ENCODE measurements at places on chromosomes 11 and 22.

GRCh38 chr22:44869196-44869595 lies 116.8 kb downstream of the ARHGAP8 start:
- DNase-seq, result no peak

DNA sequence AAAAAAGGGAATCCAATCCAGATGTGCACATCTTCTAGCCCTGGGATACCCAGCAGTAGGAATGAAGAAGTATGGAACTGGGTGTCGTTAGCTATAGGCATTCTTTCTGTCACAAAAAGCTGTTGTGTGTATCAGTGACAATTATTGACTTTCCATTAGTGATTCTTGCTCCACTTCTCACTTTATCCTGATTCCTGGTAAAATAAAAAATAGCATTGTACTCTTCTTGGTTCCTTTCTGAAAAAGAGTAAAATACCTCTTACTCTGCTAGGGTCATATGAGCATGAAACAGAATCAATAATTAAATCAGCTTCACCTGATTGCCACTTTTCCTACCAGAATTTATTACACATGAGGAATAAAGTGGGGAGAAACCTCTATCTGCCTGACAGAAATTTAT lies at the start of gene OR52E6:
Gene OR52E6, minus strand, starts transcription at position 101 of the 400 bp plus-strand sequence. Its CDS starts 0 bp downstream, at position 101.
- DNase-seq, result no peak

DNA sequence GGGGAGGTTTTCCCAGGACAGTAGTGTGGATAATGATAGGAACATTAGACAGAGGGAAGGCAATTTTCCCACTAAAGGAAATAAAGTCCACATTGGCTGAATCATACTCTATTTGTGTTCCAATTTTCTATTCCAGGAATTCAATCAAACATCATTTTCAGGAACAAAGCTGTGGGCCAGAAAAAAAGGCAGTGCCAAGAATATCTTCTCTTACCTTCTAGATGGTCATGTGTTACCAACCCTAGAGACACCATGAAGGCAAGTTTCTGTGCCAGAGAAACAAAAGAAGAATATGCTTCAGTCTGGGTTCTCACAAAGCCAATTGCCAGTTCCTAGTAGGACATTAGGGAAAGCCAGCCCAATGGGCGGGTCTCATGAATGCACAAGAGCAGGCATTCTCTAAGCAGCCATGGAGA lies 27.5 kb downstream of the LARGE2 start:
- DNase-seq, result no peak

DNA sequence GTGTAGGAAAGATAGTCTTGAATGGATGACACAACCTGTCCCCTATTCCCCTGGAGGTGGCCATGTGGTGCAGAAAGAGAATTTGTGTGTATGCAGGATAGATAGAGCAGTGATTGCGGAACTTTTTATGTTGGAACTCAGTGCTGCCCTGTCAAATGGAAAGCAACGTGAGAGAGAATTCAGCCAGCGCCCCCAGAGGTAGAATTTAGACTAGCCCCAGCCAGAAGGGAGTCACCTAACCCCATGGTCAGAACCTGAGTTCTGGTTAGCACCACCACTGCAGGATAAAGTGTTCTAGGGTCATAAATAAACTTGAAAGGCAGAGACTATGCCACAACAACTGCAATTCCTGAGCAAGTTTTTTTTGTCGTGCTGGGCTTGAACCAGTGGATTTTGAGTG lies 152.9 kb upstream of the GRIA4 start:
- no peak for DNase-seq

- DNase-seq, result no peak
These were observed 10.4 kb upstream of the TUB start for GRCh38 chr11:8070417-8071115.

- DNase-seq, result no peak
These were observed 81.8 kb downstream of the MTMR3 start for GRCh38 chr22:29964776-29965175.

DNA sequence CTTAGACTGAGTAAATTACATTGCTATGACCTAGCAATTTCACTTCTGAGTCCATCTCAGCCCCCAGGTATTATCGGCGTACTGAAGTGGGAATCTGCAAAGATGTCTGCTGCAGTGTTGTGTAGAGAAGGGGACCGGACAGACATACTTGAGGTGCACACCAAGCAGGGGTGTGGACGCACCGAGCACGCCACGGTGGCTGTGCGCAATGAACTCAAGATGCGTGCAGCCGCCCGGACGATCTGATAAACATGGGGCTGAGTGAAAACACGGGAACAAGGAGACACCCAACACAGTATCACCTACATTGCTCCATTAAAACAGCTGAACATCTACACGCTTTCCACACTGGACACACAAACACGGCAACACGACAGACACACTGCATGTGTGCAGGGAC lies 454.3 kb downstream of the OPCML start:
- no peak for DNase-seq

DNA sequence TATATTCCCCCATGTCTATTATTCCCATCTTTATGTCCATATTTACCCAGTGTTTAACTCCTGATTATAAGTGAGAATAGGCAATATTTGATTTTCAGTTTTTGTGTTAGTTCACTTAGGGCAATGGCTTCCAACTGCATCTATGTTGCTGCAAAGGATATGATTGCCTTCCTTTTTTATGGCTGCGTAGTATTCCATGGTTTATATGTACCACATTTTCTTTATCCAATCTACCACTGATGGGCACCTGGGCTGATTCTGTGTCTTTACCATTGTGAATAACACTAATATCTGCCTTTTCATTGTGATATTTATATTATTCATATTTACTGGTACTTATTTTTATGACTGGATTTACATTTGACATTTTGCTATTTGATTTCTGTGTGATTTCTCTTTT lies 649.6 kb downstream of the NTM start:
- DNase-seq, result no peak

- no peak for DNase-seq
These were observed 47.0 kb downstream of the STIM1 start for GRCh38 chr11:3902441-3902840.

- DNase-seq, result no peak
These were observed 37.2 kb upstream of the LDLRAD3 start for GRCh38 chr11:35906681-35907080.

DNA sequence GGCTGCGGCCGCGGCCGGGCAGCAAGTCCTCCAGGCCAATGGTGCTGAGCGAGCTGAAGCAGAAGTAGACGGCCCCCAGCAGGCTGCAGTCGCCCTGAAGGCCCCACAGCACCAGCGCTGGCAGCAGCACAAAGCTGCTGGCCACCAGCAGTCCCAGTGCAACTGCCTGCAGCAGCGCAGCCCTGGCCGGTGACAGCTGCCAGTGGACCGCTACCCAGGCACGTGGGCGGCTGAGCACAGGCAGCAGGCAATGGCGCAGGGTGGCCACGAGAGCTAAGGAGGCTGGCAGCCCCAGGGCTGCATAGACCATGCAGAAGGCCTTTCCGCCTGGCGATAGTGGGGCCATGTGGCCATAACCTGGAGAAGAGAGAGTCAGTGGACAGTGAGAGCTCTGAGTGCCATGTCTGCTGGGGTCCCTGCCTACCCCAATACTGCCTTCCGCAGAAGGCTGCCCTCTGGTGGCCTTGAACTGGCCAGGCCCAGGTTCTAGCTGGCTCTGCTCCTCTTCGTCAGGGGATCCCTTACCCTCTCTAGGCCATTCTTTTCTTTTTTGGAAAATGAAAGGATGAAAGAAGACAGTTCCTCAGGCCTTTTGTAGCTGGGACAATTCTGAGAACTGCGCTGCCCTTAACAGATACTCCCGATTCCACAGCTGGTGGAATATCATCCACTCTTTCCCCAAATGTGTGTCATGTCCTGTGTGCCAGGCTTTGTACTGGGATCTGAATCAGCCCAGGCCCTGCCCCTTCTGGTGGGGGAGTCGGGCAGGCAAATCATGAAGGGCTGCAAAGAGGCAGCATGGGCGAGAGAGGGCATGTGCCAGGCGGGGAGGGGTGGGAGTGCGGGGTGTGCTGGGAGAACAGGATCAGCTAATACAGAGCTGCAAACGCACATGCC lies 1.8 kb downstream of the KCNK7 start:
- DNase-seq, result no peak

DNA sequence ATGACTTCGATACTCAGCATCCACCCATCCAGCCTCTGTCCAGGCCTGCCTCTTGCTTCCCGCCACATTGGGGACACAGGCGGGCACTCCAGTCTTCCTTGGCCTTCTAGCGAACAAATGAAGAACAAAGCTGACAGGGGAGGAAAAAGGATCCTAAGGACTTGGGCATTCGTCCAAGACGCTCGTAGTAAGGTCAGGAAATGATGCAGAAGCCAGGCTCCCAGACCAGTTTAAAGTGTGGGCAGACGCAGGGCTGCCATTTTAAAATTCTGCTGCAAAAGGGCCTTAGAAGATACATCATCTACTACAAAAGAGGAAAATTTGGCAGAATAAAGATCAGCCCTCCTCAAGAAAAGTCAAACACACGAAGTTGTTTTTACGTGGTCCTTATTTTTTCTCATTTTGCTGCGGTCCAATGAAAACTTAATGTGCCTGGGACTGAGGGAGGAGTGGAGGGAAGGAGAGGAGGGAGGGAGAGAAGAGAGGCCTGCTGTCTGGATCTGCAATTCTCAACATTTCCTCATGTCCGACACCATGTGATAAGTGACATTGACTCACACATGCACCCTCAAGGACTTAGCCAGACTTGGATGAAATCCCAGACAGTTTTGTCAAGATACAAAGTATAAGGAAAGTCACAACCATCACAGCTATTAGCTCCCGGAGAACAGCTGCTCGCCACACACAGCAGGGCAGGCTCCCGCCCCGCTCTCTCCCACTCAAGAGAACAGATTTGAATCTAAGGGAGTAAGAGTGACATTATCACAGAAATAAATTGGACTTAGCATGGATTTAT lies 5.7 kb downstream of the DNAL4 start:
- no peak for DNase-seq

GRCh38 chr11:122101625-122102291 lies 14.3 kb downstream of the BLID start:
- no peak for DNase-seq

GRCh38 chr11:72229336-72229924 lies 4.9 kb downstream of the INPPL1 start:
- DNase-seq, result no peak

DNA sequence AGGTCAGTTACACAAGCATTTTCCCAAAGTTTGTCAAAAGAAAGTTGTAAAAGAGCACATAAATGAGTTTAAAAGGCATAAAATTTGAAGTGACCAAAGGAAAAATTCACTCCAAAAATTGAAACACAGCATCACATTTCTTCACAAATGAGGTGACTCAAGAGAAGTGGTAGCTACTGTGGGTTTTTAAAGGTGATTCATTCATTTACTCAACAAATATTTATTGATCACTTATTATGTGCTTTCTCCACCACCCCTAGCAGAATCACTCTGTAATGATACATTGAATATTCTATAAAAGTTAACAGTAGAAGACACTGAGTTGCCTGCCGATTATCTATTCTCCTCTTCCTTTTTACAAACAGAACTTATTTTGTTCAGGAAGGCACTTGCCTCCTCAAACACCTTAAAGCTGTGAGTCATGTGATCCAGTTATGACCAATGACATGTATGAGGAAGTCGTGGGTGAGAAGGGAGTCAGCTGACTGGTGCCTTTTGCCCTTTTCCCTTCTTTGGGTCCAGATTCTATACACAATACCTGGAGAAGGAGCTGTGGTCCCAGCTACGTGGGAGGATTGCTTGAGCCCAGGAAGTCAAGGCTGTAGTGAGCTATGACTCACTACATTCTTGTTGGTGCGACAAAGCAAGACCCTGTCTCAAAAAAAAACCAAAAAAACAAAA lies 67.7 kb upstream of the CLNS1A start:
- peak; percentile 32 for DNase-seq

GRCh38 chr11:133081020-133081419 lies 451.3 kb downstream of the OPCML start:
- no peak for DNase-seq

DNA sequence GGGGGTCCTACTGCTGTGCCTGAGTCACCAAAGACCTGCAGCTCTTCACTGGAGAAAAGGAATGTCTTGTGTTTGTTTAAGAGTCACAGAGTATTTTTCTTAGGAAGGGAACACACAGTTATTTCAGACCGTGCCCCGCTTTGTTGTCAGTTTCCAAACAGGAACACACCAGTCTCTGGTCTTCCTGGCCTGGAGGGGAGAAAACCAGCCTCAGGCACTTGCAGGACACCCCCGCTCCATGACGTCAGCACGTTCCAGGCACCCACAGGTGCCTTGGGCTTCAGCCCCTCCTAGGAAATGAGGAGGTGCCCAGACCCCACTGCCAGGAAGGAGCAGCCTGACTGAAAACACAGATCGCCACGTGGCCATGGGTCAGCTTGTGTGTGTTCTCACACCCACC lies 5.4 kb downstream of the DEAF1 start:
- no peak for DNase-seq

- DNase-seq, result no peak
These were observed 10.0 kb downstream of the BCL2L13 start for GRCh38 chr22:17648569-17648968.

DNA sequence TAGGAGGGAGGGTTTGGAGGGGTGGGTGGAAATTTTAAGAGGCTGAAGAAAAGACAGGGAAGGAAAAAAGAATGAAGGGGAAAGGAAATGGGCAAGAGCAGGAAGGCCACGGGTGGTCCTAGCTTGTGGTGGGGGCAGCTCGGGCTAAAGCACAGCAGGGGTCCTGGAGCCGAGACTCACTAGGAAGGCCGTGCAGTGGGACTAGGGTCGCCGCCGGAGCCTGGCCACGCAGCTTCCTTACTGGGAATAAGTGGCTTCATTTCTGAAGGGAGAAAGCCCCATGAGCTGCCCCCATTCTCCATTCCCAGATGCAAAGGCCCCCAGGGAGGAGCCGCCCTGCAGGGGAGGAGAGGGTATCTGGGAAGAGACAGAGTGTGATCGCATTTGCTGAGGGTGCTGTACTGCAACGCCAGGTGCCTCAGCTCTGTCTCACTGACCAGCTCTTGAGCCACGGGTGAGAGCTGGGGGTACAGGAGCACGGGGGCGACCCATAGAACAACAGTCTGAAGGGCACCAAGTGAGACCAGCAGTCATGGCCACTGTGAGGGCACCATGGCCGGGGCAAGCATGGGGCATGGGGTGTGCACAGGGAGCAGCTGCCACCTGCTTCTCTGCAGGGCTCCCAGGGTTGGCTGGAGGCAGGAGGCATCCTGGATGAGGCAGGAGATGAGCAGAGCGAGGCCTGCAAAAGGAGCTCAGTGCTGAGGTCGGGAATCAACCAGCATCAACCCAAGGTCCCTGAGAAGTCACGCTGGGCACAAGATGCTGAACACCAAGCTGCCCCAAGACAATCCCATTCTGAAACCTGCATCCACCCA lies 11.6 kb downstream of the TOP3B start:
- no peak for DNase-seq

GRCh38 chr11:86380295-86381059 lies 5.8 kb downstream of the CCDC81 start:
- DNase-seq, result no peak

DNA sequence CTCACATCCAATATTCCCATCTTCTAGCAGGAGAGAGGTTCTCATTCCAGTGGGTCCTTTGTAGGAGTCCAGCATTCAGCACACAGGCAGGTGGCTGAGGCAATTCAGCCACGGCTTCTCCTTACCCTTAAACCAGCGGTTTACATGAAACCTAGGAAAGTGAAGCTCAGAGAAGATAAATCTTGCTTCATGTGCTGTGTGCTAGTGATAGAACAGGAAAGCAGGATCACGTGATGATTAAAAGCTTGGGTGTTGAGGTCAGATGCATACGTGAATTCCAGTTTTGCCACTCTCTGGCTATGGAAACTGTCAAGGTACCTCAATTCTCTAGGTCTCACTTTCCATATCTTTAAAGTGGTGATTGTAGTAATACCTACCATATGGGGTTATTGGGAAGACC lies 331.6 kb downstream of the INSC start:
- no peak for DNase-seq
